ENCODE measurements at places on chromosomes 5 and 9.
A peak's percentile ranks its signal among the peaks of the same experiment; 100 is the strongest.

GRCh38 chr5:147348046-147348445, 113.2 kb downstream of the STK32A start:
- no peak for DNase-seq

GRCh38 chr9:134618833-134619447, 22.7 kb upstream of the COL5A1 start:
- peak; percentile 17 for DNase-seq

- DNase-seq: no peak
Measured at GRCh38 chr9:121963528-121963995, 129.5 kb downstream of the TTLL11 start.

- peak; percentile 24 for DNase-seq
Measured at GRCh38 chr9:96719921-96720320, 58.0 kb downstream of the ZNF510 start.

GRCh38 chr9:36222449-36222848, 31.7 kb downstream of the CLTA start:
- no peak for DNase-seq

GRCh38 chr5:96687812-96688453, 25.8 kb downstream of the CAST start:
- DNase-seq: no peak

GRCh38 chr5:165370794-165371193, 1865.4 kb downstream of the MAT2B start:
- no peak for DNase-seq

DNA sequence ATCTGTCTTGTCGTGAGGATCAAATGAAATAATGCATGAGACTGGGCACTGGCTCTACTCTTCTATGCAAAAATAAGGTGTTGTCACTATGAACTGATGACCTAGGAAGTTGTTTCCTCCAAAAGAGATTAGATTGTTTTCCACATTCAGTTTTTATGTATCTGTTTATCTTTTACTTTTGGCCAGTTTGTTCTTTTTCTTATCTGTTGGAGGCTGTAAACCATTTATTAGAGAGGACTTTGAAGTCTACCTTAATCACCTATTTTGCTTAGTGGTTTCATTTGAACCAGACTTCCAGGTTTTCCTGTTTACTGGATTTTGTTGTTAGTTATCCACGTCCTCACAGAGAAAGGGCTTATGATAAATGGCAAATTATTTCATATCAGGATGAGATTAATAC, 21.5 kb upstream of the GDA start:
- no peak for DNase-seq

GRCh38 chr5:148466236-148466580, 82.5 kb downstream of the FBXO38 start:
- no peak for DNase-seq

GRCh38 chr9:134369416-134370212, 43.4 kb downstream of the RXRA start:
- no peak for DNase-seq

GRCh38 chr9:98864281-98865174, 57.1 kb downstream of the GALNT12 start:
- DNase-seq: peak; percentile 59

DNA sequence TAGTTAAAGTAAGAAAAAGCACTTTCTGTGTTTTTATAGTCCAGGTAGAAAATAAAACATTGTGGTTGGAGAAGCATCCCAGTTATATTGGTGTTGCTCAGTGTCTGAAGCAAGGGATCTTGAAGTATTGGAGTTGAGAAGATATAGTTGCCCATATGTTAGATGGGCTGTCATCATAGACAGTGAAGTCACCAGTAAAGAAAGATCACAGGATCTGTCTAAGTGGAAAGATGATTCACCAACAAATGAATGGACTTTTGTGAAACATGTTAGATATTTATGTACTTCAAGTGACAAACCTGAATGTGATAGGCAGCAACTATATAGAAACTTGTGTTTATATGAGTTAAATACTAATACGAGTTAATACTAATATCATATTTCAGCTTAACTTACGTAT, 11.7 kb downstream of the OGN start:
- DNase-seq: no peak

GRCh38 chr9:127034691-127035090, 87.7 kb downstream of the ANGPTL2 start:
- no peak for DNase-seq

GRCh38 chr5:137090721-137091120, 408.4 kb downstream of the SPOCK1 start:
- DNase-seq: no peak

DNA sequence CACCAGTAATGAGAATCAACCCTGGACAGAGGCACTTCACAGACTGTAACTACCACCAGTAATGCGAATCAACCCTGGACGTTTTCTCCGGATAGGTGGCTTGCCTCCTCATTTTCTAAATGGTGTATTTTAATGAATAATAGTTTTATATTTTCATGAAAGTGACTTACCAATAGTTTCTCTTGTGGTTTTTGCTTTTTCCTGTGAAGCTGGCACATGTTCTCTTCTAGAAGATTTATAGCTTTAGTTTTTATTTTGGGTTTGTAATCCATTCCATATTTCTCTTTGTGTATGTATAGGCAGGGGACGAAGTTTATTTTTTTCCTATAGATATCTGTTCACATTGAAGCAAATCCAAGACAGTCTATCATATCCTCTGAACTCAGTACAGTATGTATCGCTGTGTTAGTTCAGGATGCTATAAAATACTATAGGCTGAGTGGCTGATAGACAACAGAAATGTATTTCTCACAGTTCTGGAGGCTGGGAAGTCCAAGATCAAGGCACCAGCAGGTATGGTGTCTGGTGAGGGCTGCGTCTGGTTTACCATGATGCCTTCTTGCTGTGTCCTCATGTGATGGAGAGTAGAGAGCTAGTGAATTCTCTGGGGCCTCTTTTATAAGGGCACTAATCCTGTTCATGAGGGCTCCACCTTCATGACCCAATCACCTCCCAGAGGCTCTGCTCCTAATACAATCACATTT, 46.5 kb upstream of the GADD45G start:
- DNase-seq: no peak

- peak; percentile 89 for DNase-seq
Measured at GRCh38 chr5:43008363-43009153, 31.6 kb downstream of the ANXA2R start.

DNA sequence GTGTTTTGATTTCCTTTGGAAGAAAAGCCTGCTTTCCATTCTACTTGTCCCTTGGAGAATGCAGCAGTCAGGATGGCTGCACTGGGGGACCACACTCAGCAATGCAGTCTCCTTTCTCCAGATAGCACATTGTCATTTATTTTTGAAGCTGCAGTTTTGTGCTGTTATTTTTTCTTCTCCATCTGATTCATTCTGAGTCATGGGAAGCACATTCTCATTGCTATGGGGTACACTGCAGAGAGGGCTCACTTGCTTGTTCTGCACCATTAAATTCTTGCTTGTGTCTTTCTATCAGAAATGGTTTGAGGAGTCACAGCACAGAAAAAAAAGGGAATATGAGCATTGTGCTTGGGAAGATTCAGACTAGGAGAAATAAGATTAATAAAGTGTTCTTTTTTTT, 39.7 kb upstream of the POC5 start:
- no peak for DNase-seq

GRCh38 chr5:7754997-7755596, 95.8 kb downstream of the CFAP90 start:
- DNase-seq: peak; percentile 65

GRCh38 chr5:126383776-126384175, 39.4 kb upstream of the GRAMD2B start:
- DNase-seq: no peak

- DNase-seq: no peak
Measured at GRCh38 chr5:131316026-131316425, 52.2 kb downstream of the CDC42SE2 start.

DNA sequence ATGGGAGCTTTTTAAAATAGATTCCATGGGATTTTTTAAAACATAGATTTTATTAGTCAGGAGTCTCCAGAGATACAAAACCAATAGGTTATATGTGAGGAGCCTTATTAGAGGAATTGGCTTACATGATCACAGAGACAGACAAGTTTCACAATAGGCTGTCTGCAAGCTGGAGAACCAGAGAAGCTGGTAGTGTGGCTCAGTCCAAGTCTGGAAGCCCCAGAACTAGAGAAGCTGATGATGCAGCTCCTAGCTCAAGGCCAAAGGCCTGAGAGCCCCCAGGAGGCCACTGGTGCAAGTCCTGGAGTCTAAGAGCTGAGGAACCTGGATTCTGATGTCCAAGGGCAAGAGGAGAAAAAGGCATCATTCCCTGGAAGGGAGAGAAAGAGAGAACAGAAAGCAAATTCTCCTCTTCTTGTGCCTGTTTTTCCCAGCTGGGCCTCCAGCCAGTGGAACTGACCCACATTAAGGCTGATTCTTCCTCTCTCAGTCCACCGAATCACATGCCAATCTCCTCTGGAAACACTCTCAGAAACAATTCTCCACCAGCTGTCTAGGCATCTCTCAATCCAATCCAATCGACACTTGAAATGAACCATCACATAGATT, 59.3 kb downstream of the AHRR start:
- no peak for DNase-seq

DNA sequence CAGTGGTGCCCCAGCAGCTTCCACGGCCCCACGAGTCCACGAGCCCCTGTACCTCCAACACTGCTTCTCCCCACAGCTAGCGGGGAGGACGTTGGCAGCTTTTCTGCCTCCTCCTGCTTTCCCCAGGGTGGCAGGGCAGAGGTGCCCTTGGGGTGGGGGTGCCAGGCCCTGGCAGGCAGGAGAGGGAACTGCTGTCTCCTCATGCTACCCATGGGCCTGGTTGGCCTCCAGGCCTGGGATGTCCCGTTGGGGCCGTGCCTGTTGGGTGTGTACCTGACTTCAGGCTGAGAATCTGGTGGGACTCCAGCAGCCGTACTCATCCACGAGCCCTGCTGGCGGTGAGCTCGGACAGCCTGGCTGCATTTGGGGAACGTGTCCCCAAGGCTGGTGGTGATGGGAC, 27.3 kb downstream of the RXRA start:
- DNase-seq: no peak

DNA sequence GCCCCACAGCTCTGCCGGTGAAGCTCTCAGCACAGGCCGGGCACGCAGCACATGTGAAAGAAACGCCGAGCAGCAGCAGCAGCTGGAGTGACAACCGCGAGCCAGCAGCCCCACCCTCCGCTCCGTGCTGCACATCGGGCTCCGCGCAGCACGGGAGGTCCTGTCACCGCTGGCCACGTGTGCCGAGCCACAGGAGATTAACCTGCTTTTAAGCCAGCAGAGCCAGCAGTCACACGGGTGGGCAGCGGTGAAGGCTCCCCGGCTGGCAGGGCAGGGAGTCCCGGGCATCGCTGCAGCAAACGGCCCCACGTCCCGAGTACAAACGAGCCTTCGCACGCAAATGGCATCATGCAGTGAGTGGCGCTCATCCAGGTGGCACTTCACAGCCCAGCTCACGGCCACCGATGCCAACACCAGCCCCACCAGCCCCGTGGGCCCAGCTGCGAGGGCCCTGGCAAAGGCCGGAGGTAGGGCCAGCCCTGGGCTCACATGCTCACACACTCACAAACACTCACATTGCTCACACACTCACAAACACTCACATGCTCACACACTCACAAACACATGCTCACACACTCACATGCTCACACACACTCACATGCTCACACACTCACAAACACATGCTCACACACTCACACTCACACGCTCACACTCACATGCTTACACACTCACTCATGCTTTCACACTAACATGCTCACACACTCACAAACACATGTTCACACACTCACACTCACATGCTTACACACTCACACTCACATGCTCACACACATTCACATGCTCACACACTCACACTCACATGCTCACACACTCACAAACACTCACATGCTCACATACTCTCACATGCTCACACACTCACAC, 11.1 kb downstream of the CCDC187 start:
- no peak for DNase-seq

DNA sequence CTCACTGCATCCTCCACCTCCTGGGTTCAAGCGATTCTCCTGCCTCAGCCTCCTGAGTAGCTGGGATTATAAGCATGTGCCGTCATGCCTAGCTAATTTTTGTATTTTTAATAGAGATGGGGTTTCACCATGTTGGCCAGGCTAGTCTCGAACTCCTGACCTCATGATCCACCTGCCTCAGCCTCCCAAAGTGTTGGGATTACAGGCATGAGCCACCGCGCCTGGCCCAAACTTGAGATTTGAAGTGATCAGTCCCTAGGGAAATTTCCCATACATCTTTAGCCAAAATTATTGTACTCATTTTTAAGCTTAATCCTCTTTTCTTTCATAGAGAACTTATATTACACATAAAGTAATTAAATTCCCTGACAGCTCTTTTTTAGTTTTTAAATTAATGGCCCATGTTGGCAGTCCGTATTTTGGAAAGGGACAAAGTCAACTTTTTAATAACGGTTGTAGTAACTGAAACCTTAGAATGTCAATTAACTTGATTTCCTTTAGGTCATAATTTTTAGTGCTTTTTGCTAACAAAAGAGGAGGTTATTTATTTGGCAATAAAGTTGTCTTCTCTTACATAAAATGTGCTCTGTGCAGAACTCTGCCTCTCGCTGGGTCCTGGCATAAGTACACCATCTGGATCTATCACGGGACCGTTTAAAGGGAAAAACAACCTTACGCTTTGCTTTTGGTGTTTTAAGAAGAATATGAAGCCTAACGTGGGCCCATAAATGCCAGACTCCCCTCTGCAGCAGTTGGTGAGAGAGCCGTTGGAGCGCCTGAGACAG, 142.3 kb upstream of the OTULINL start:
- DNase-seq: no peak

DNA sequence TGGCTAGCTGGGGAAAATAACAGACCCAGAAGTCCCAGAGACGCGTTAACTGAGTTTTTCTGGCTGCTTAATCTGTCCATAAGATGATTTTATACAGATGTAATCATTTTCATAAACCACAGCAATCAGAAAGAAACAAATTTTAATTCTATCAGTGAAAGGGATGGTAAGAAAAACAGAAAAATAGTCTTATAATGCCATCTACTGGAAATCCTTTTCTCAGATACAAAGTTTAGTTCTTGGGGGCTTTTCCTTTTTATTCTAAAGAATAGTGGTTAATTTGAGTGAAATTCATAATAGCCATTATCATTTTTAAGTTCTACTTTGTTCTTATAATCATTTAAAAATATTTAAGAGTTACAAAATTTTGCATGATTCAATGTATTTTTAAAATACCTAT, 44.4 kb downstream of the DROSHA start:
- DNase-seq: no peak

DNA sequence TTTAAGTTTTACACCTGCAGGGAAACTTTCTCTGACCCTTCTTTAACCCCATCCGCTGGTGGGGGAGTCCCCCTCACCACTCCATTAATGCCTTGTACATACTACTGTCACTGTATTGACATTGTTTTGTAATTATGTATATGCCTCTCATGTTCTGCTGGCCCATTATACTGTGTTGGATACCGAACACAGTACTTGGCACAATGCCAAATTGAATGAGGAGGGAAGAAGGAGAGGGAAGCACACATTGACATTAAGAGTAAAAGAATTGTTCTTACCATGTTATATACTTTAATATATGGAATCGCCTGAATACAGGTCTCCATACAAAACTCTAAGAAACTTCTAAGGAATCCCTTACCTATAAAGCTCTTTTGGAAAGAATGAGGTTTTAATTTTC, 73.6 kb upstream of the GRHPR start:
- no peak for DNase-seq
